ENCODE measurements at places on chromosomes 4 and X. TPM values are rescaled to one million over a fixed set of nuclear protein-coding genes. Genes with fewer than 3 reads are reported as not detected.

- no peak overlapping the region for H3K27ac ChIP-seq
- H3K4me1 ChIP-seq = no peaks in the 10 kb centered on the region
- H3K27me3 ChIP-seq = no peaks in the 10 kb centered on the region
- DNase-seq = no peak
- H3K36me3 ChIP-seq = no peaks in the 10 kb centered on the region
Observed at GRCh38 chrX:141924293-141924692, 20.6 kb downstream of the MAGEC1 start.

DNA sequence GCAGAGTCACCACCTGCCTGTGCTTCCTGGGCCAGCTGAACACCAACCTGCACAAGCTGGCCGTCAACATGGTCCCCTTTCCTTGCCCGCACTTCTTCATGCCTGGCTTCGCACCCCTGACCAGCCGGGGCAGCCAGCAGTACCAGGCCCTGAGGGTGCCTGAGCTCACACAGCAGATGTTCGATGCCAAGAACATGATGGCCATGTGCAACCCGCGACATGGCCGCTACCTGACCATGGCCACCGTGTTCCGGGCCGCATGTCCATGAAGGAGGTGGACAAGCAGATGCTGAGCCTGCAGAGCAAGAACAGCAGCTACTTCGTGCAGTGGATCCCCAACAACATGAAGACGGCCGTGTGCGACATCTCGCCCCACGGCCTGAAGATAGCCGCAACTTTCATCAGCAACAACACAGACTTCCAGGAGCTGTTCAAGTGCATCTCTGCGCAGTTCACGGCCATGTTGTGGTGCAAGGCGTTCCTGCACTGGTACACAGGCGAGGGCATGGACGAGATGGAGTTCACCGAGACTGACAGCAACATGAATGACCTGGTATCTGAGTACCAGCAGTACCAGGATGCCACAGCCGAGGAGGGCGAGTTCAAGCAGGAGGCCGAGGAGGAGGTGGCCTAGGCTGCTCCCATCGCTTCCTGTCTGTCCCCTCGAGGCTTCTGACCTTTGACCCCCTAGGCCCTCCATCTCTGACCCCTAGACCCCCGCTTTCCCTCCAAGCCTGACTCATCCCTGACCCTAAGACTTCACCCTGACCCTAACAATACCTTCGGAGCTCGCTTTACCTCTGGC is 170.3 kb downstream of the THOC2 start:
- no peak for DNase-seq
- no peaks in the 10 kb centered on the region for H3K27me3 ChIP-seq
- no peak overlapping the region for H3K4me3 ChIP-seq

DNA sequence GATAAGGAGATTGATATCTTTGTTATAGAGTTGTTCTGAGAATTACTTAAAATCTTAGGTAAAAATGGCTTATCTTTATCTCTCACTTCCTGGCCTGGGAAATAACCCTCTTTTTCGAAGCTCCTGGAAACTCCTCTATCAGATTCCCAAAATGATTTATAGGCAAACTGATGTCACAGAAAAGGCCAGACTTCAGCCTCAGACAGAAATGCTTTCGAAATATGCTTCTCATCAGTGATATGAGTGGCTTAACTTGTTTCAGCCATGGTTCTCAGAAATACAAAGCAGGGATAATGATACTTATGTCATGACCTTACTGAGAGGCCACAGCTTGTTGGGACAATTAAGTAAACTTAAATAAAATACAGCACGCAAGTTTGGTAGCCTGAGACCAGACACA is 85.3 kb upstream of the HS3ST1 start:
- no peaks in the 10 kb centered on the region for H3K4me1 ChIP-seq
- no peak for DNase-seq
- no peaks in the 10 kb centered on the region for H3K36me3 ChIP-seq

- no peak for DNase-seq
- H3K4me1 ChIP-seq = no peaks in the 10 kb centered on the region
- H3K27me3 ChIP-seq = no peaks in the 10 kb centered on the region
- H3K4me3 ChIP-seq = no peak overlapping the region
Observed at GRCh38 chr4:1505511-1506460, 99.5 kb upstream of the NKX1-1 start.

- no peak for DNase-seq
- H3K4me1 ChIP-seq = no peaks in the 10 kb centered on the region
- no peaks in the 10 kb centered on the region for H3K27me3 ChIP-seq
- no peak overlapping the region for H3K27ac ChIP-seq
- H3K4me3 ChIP-seq = no peak overlapping the region
Observed at GRCh38 chr4:152099981-152100378, 339.2 kb upstream of the GATB start.

The MAGEA4 gene
- polyA plus RNA-seq = not detected
